ENCODE measurements at places on chromosomes 5 and 9. TPM values are rescaled to one million over a fixed set of nuclear protein-coding genes. Genes with fewer than 3 reads are reported as not detected.

DNA sequence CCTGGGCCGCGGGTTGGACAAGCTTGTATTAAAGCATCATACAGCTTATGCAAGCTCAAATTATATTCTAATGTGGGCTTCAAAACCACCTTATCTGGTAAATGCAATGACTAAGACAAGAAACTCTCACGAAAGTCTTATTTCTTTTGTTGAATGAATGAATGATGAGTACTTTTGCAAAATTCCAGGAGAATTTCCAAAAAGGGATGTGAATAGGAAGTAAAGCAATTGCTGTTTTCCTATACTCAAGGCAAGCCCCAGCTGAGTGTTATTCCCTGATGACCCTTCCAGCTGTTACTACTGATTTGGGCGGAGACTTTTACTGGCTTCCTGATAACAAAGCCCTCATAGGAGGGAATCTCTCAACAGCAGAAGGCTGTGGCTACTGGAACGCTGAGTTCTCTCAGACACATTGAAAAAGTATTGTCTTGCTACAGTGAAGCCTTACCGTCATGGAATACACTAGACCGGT lies 162.8 kb downstream of the SREK1 start:
- no peak for DNase-seq

- no peak for DNase-seq
These were observed 148.9 kb downstream of the GCNT1 start for GRCh38 chr9:76607730-76608436.

Gene ZNF354C
- total RNA-seq: 3.6 TPM

DNA sequence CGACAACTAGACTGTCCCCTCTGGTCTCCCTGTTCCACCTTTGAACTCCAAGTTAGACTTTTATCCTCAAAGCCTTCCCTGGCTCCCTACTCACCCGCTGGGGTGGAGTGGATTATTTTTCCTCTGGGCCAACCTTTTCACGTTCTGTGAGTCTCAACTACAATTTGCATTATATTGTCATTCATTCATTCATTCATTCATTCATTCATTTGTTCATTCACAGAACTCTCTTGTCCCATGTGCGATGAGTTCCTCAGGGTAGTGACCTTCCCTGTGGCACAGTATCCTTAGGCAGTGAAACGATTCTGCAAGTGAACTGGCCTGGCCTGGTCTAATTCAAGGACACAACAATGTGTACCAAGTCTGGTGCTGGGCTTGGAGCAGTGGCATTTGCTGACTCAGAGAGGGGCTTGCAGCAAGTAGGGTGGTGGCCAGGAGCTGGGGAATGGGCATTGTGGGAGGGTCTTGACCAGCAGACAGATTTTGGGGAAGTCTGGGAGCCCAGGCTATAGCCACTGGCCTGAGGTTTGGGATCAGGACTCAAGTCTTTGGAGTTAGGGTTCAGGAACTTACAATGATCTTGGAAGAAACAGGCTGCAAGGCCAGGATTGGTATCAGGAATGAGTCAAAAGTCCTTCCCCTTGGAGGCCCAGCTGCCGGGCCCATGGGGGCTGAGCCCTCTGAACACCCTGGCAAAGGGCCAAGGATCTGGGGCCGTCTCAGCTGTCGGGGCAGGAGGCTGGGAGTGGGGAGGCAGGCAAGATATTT lies 37.2 kb upstream of the COL15A1 start:
- no peak for DNase-seq

Gene CTSL
- total RNA-seq: 3.4 TPM

Gene FAM200C
- not detected for total RNA-seq

DNA sequence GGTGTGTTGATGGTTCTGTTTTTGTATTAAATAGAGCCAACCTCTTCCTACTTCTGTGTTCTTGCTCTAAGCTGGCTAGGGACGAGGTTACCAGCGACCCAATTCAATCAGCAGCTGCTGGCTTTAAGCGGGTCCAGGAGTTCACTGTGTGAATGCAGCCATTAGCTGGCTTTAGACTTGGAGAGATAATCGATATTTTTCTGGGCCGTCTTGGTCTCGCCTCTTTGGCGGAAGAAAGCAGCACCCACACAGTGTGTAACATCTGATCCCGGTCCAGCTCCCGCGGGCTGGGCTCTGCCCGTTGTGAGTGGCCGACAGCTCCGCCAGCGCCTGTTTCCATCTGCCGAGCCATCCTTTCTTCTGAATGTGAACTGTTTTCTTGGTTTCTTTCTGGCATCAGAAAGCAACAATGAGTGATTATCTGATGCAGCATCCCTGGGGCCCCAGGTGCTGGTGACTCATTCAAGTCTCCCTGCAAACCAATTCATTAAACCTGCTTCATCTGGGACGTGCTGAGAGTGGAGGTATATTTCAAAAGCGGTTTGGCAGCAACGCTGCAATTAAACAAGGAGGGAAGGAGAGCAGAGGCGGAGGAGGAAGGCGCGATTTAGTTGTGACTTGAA lies 90.8 kb upstream of the IRX4 start:
- DNase-seq: no peak

- no peak for DNase-seq
These were observed 83.3 kb upstream of the CXCL14 start for GRCh38 chr5:135662061-135662481.

Gene SCGB3A2
- total RNA-seq: not detected

DNA sequence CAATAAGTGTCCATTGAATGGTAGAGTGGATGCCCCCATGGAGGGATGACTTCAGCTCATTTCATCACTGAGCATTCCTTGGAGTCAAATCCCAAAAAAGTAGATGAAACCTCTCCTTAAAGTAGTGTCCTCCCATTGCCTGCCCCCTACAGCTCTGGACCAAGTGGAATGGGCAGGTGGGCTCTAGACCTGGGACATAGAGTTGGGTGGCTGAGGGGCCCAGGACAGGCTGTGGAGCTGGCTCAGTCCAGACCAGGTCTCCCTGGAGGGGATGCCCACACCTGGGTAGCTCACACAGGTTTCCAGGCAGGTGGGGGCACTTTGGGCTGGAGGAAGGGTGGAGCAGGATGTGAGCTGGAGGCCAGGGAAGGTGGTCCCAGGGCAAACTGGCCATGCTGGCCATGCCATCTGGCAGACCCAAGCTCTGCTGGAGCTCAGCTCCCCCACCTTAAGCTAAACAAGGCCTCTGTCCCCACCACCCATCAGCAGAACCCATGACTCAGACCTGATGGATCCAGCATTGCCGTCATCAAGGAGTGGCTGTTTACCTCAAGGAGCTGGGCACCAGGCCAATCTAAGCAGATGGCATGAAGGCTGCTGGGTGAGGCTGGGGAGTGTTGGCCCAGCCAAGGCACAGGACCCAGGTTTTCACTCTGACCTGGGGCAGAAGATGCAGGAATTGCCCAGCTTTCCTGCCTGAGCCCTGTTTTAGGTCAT lies 6.2 kb upstream of the SPINK4 start:
- no peak for DNase-seq

GRCh38 chr5:9782826-9783560 lies 152.8 kb upstream of the TAS2R1 start:
- no peak for DNase-seq

GRCh38 chr9:120708526-120709224 lies 5.6 kb downstream of the MEGF9 start:
- no peak for DNase-seq

Gene AK8
- not detected for total RNA-seq

DNA sequence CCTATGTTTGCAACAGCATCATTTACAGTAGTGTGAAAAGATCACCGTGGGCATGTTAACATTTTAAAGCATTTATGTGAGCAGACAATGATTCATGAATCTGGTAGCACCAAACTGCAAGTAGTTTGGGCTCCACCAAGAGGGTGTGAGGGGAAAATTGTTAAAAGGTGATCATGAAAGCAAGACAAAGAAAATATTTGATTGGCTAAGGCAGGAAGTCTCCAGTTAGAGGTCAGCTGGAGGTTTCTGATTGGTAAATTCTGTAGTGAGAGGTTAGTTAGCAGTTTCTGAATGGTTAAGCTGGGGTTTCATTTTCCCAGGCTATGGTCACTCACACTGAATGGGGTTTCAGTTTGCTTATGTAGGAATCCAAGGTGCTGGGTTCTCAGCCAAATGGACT lies 13.5 kb upstream of the DRD1 start:
- no peak for DNase-seq

Gene CCIN
- total RNA-seq: 1.4 TPM

DNA sequence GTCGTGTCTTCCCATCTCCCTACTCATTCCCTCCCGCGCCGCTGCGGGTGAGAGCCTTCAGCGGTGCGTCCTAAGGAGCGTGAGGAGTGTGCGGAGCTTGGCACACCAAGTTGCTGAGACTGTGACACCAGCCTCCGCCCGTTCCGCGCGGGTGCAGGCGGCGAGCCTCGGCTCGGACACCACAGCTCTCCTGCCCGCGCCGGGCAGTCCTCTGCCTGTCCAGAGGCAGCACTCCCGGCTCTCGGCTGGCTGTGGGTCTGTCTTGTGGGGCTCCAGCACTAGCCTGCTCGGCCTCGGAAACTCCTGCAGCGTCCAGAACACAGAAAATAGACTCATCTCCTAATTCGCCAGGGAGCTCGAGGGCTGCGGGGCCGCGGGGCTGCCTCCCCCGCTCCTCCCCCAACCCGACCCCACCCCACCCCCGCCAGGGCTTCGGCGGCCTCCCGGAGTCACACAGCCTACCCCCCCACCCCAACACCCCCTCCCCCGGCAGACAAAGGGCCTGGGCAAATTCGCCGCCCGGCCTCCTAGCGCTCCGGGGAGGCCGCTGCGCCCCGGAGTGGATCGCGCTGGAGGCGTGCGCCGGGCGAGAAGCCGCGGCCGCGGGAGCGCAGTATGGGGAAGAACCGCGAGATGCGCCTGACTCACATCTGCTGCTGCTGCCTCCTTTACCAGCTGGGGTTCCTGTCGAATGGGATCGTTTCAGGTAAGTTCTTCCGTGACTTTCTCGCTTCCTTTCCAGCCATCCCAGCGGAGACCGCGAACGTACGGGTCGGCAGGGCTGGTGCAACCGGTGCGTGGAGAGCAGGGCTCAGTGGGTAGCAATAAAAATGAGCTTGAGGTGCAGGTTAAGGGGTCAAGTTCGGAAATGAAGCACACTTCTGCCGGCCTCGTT lies at the start of gene ADAMTS19:
Gene ADAMTS19 (plus strand): TSS at position 522 of the 895 bp plus-strand sequence. CDS start 94 bp downstream, at position 616.
- no peak for DNase-seq

DNA sequence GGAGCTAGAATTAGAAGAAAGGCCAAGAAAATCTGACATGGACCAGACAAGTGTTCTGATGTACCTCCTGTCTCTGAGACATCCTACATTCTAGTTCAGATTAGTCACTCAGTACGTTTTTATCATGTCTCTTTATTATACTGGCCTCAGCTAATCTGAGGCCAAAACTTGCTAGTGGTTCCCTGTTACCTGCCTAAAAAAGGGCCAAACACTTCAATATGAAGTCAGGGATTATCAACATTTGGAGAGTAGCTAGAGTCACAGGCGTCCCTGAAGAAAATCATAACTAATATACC lies 587.4 kb downstream of the PRELID2 start:
- DNase-seq: no peak

- DNase-seq: no peak
These were observed 67.5 kb downstream of the SEMA6A start for GRCh38 chr5:116507051-116507537.

Gene ZNF300
- 2.2 TPM for total RNA-seq

DNA sequence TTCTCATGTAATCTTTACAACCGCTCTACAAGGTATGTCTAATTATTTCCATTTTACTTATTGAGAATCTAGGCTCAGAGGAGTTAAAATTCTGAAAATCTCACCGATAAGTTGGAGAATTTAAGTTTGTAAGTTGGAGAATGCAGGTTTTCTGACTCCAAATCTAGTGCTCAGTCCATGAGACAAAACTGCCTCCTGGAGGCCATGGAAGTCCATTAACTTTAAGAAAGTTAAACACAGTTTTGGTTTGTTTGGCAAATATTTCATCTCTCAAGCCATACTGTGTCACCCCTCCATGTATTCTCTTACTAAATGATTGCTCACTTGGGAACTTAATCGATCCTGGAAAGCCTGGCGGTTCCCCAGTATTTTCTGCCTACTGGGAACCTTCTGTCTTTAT lies 52.6 kb downstream of the INIP start:
- no peak for DNase-seq

DNA sequence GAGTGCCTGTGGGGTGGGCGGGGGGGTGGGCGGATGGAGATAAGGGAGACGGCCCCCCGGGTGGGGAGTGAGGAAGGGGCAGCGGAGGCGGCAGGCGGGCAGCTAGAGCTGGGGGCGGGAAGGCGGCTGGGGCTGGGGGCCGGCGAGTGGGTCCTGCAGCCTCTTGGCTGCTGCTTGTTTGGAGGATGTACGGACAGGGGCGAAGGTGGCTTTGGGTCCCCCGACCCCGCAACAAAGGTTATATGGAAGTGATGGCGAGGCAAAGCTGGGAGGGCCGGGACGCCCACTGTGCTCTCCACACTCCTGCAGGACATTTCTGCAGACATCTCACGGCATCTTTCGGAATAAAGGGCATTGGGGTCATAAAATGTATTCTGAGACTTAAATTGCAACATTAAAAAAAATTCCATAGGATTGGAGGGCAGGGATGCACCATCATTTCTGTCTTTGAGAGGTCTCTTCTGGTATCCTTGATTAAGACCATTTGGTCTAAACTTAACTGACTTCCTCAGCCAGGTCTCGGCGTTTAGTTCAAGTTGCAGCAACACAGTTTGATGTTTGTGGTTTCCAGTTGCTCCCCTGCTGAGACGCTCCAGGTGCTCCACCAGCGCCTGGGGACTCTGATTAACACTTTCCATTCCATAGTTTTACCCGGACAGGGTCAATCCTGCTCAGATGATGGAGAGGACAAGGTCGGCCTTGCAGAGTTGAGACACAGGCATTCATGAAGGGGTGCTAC lies 101.6 kb upstream of the SSBP2 start:
- DNase-seq: peak; percentile 5

Gene SAXO1
- total RNA-seq: not detected

Gene GNA14
- not detected for total RNA-seq

All from T-helper 17 cell (primary cell).